Activated CD4-positive, alpha-beta T cell treated with anti-CD3 and anti-CD28 coated beads, Interleukin-10, Interleukin-2, amounts not matched to agents 100 ng/mL and 50 ng/mL, durations not matched to agents 16 hours and 8 hours (primary cell): ENCODE measurements at places on chromosomes 12 and 14.

DNA sequence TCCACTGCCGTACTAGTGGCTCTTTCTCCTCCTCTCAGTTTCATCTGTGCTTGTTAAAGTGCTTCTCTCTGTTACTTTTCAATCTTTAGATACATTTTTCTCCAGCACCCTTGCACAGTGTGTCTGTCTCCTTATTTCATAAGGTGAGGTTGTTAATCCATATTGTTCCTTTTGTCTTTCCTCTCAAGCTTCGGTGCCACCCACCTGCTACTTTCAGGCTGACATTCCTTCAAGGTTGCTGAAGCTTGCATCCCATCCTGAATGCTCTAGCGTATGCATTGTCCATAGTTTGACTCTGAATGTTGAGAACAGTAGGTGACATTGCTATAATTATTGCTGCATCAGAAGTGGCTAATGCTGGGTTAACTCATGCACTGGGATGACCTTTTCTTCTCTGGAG, 20.6 kb downstream of the TUNAR start:
- DNase-seq = no peak

GRCh38 chr14:101972126-101972866, 7.9 kb downstream of the DYNC1H1 start:
- no peak for DNase-seq

DNA sequence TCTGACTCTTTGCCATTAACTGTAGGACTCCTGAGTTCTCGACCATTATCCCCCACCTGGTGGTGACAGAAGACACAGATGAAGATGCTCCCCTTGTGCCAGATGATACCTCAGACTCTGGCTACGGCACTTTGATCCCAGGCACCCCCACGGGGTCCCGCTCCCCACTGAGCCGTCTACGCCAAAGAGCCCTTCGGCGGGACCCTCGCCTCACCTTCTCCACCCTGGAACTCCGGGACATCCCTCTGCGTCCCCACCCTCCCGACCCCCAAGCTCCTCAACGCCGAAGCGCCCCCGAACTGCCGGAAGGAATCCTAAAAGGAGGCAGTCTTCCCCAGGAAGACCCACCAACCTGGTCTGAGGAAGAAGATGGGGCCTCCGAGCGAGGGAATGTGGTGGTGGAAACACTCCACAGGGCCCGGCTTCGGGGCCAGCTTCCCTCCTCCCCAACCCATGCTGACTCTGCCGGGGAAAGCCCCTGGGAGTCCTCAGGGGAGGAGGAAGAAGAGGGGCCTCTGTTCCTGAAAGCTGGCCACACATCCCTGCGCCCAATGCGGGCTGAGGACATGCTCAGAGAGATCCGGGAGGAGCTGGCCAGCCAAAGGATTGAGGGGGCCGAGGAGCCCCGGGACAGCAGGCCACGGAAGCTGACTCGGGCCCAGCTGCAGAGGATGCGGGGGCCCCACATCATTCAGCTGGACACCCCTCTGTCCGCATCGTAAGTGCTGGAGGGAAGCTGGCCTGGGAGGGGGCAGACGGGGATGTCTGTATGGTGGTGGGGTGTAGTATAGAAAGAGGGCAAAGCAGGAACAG, 14.4 kb downstream of the TNFRSF1A start:
- no peak for DNase-seq

- DNase-seq = no peak
Observed at GRCh38 chr12:77914081-77914488, 83.4 kb downstream of the NAV3 start.

GRCh38 chr12:54412348-54412747, 6.7 kb downstream of the ITGA5 start:
- no peak for DNase-seq

- DNase-seq = peak; percentile 72
Observed at GRCh38 chr12:124680863-124681778, 113.7 kb upstream of the NCOR2 start.

DNA sequence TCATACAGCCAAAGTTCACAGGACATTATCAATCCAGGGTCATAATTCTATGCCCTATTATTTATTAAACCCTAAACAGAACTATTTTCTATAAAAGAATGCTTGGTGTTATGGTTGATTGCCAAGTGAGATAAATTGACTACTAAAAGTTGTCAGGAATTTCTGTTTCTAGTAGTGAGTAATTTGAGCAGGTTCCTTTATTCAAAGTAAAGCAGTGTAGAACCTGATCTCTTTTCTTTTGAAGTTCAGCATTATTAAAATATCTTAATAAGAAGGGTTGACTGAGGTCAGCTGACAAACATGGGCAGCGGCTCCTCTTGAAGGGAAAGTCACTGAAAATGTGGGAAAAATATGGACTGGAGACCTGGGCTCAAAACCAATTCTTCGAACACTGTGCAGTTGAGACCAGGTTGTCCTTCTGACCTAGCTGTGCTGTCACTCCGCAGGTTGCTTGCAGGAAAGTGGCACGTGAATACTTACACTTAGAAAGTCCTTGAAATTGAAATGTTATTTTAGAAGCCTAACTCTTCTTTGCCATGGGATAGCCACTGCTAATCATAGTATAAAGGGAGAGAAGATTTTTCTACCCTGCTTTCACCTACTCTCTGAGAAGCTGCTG, 141.0 kb downstream of the RASSF9 start:
- DNase-seq = no peak

DNA sequence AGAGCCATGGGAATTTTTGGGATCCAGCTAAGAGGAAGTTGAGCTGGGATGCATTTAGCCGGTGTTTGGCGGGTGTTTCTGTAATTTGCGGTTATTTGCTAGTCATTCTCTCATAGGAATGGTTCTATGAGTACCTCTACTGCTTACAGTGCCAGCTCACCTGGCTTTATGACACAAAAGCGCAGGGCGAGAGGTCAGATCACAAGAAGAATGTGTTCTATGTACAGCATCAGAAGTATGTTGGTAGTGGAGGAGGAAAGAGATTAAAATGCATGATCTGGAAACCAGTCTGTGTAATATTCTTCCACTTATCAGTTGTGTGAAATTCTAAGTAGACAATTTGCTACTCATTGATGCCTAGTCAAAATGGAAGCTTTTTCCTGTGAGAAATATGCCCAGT, 173.3 kb downstream of the ADCK1 start:
- DNase-seq = no peak

GRCh38 chr12:19158923-19159322, 29.4 kb downstream of the PLEKHA5 start:
- no peak for DNase-seq

DNA sequence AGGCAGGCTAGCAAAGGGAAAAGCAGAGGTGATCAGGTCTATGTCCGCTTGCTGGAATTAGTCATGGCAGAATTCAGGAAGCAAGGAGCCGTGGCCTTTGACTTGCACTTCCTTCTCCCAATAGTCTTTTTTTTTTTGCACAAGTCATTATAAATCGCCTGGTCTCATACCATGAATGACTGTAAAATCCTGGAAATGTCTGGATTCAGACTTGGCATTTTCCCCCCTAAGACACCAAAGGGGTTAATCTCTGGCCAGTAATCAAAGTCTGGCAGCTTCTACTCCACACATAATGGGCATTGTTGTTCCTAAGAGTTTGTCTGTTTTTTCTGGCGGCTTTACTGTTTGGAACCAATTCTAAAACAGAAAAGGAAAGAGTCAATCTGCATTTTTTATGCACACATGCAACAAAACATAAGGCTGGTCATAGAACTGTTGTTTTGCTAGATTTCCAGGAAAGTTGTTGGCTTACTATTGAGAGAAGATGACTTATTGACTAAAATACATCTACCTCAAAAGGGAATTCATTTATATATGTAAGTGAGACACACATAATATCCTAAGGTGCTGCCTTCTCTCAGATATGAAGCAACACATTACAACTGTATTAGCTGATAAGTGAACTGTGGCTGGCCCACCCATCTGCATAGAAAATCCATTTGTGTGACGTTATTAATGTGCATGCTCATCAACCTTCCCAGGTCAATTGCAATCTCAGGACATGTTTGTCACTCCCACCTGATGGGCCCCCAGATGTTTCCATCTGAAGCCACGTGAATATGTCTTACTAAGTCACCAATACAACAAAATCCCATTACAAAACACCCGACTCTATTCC, 157.3 kb downstream of the BTG1 start:
- DNase-seq = no peak

DNA sequence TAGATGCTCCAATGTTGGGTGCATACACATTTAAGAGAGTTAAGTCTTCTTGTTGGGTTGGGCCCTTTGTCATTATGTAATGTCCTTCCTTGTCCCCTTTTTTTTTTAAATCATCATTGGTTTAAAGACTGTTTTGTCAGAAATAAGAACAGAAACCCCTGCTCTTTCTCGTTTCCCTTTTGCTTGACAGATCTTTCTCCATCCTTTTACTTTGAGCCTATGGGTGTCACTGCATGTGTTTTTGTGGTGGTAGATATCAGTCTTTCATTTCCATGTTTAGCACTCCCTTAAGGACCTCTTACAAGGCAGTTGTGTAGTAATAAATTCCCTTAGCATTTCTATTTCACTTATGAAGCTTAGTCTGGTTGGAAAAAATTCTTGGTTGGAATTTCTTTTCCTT, 47.4 kb downstream of the RTN1 start:
- no peak for DNase-seq

- DNase-seq = no peak
Observed at GRCh38 chr12:77130193-77130592, 64.8 kb upstream of the E2F7 start.

GRCh38 chr12:12716151-12716792, 896 bp upstream of the CDKN1B start:
- DNase-seq = no peak

DNA sequence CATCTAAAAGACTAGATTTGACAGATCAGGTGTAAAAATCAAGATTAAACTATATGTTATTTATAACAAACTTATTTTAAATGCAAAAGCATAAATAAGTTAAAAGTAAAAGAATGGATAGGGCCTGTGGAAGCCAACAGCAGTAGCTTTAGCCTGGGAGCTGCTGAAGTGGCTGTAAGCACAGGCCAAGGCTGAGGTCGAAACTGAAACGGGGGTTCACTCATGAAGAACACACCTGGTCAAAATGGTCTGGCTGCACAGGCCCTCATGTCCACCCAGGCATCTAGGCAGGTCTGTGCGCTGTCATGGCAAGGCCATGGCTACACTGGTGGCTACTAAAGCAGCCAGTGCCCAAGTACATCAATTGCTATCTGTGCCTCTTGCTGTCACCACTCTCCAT, 23.1 kb downstream of the CATSPERB start:
- no peak for DNase-seq

GRCh38 chr12:12881151-12881909, 10.0 kb upstream of the GPRC5A start:
- peak; percentile 8 for DNase-seq

- DNase-seq = no peak
Observed at GRCh38 chr12:128178966-128179365, 88.0 kb upstream of the TMEM132C start.
